DMS53 (cell line): ENCODE measurements at places on chromosomes 13 and 19.
A peak's percentile ranks its signal among the peaks of the same experiment; 100 is the strongest.

DNA sequence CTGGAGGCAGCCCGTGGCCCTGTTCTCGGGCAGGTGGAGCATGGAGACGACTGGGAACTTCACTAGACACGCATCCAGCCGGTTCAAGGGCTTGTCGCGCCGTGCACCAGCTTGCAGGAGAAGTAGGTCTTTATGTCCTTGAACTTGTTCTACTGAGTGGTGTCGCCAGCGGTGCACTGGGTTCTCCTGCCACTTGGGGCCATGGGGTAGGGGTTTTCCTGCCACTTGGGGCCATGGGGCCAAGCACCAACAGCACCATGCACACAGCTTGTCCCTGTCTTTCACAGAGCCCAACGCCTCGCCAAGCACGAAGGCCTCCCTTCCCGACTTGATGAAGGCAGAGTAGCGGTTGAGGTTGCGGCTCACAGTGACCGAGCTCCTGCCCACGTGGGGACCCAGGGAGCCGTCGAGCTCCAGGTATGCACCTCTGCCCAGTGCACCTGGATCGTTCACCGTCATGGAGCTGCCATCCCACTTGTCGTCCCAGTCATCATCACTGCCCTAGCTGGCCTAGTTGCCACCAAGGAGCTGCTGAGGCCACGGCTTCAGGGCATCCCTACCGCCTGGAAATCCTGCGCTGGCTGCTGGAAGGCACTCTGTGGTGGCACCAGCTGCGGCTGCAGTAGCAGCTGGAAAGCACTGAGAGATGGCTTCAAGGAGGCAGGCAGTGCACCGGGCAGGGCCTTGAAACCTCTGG lies 40.5 kb upstream of the TPM4 start:
- DNase-seq: no peak

- DNase-seq: no peak
Measured at GRCh38 chr13:91468301-91468700, 69.9 kb downstream of the GPC5 start.

- DNase-seq: no peak
Measured at GRCh38 chr19:3003046-3003445, 25.7 kb downstream of the TLE6 start.

DNA sequence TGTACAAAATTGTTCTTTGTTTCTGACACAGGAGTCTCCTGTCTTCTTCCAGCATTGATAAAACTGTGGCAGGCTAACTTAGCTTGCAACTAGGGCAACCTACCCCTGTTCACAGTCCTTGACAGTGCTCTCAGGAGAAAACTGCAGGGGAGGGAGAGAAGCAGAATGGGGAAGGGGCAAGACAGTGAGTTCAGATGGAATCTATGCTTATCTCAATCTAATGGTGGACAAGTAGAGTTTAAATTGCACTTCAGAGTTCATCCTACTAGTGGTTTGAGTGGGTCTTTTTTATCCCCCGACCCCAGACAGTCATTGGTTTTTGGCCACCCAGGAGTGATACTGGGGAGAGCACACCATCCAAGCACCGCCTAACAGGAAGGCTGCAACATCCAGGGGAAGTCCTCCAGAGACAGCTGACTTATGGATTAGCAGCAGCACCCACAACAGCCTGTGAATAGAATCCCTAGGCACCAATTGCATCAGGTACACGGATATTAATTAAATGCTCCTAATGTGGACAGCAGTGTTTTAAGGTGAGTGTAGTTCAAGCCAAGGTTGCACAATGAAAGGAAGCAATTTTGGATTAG lies 236.6 kb downstream of the NHLRC3 start:
- DNase-seq: peak; percentile 21

DNA sequence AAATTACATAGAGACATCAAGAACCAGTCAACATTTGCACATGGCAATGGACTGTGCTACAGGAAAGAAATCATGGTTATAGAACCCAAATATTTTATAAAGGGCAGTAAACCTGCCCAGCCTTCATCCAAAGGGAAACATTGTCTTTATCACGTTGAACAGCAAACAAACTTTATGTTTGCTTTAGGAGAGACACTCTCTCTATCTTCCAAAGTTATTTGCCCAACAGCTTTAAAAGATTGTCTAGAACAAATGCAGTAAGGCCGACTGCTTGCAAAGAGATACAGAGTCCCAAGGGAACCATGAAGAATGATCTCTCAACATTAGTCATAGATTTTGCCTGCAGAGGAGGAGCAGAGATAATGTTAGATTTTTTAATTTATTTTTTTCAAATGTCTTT lies 1323.5 kb upstream of the SLC10A2 start:
- no peak for DNase-seq

DNA sequence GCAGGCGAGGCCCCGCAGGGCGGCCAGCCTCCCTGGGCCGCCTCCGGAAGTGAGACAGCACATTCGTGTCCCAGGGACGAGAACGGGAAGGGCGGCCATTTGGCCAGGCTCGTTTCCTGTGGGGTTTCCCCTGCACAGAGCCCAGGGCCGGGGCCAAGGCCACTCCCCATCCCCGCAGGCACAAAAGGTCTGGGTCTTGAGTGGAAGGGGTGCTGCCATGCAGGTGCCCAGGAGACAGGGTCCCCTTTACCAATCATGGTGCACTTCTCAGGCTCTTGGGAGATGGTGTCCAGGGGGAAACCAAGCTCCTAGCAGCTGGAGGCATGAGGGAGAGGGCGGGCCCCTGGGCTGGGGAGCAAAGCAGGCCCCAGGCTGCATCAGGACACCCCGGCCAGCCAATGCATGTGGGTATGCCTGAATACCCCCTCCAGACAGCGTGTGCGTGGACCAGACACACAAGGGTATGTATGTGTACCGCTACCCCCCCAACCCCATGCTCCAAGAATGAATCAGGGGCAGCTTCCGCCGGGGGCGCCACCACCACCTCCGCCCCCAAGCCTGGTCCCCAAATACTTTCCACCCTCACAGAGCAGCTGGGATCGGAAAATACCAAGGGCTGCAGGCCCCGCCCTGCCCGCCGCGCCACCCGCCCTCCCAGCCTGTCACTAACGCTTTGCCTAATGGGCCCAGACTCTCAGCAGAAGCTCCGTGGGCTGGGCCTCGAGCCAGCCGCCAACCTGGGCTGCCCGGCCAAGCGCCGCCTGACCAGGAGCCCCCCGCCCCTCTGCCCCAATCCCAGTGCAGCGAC lies 37.6 kb upstream of the NANOS3 start:
- DNase-seq: no peak

GRCh38 chr13:93217721-93218261 lies 8.8 kb upstream of the GPC6 start:
- DNase-seq: no peak

GRCh38 chr19:45484273-45484945 lies 12.4 kb downstream of the RTN2 start:
- no peak for DNase-seq

GRCh38 chr13:107210723-107211030 lies 642.7 kb upstream of the ARGLU1 start:
- DNase-seq: peak; percentile 91

- DNase-seq: no peak
Measured at GRCh38 chr13:19658831-19659230, 25.4 kb downstream of the MPHOSPH8 start.

- DNase-seq: no peak
Measured at GRCh38 chr19:31498781-31499180, 149.5 kb upstream of the TSHZ3 start.

GRCh38 chr13:24032674-24033073 lies 127.8 kb upstream of the SPATA13 start:
- DNase-seq: no peak

GRCh38 chr13:32845952-32846950 lies 170.0 kb upstream of the KL start:
- DNase-seq: no peak

GRCh38 chr13:77991003-77991402 lies 72.4 kb upstream of the EDNRB start:
- no peak for DNase-seq

DNA sequence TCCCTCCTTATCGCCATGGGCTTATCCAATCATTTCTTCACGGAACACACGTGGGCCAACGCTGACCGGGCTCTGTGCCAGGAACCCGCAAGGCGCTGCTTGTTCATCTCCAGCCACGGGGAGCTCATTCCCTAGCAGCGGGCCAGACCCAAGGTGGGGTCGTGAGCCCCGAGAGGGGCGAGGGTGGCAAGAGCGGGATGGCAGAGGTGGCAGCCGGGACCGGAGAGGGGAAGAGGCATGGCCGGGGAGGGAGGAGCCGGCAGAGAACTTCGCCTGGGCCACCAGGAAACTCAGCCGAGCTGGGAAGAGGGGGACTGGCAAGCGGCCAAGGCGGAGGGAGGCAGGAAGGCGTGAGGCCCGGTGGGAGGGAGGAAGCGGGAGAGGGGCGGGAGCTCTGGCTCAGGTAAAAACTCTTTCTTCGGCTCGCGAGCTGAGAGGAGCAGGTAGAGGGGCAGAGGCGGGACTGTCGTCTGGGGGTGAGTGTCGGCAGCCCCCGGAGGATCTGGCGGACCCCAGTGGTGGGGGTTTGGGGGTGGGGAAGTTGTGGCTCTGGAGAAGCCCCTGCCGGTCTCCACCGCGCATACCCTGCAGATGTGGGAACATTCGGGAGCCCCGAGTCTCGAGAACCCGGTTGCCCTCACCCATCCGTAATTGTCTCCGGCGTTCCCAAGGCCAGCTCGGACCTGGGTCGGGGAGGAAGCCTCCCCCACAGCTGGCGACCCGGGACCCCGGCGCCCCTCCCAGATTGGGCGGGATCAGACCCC lies at the start of gene B3GNT3:
Gene B3GNT3, plus strand, starts transcription at position 408 of the 764 bp plus-strand sequence. CDS start 12,670 bp downstream, outside the sequence.
- peak; percentile 92 for DNase-seq

- DNase-seq: no peak
Measured at GRCh38 chr13:113442354-113442984, 10.8 kb downstream of the ADPRHL1 start.

DNA sequence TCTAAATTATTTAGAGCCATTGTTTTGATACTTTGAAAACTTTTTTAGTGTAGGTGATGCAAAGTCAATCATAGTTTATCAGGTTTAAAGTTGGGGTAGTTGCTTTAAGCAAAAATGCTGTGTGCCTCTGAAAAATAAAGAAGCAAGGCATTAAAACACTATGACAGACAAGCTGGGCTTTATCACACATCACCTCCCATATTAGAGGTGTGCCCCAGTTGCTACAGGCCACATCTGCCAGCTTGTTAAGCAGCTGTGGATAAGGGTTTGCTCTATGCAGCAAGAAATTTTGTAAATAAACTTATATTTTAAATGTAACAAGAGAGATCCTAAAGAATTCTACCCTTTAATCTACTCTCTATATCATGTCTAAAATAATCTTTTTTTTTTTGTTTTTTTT lies 255.8 kb downstream of the B3GLCT start:
- DNase-seq: no peak

DNA sequence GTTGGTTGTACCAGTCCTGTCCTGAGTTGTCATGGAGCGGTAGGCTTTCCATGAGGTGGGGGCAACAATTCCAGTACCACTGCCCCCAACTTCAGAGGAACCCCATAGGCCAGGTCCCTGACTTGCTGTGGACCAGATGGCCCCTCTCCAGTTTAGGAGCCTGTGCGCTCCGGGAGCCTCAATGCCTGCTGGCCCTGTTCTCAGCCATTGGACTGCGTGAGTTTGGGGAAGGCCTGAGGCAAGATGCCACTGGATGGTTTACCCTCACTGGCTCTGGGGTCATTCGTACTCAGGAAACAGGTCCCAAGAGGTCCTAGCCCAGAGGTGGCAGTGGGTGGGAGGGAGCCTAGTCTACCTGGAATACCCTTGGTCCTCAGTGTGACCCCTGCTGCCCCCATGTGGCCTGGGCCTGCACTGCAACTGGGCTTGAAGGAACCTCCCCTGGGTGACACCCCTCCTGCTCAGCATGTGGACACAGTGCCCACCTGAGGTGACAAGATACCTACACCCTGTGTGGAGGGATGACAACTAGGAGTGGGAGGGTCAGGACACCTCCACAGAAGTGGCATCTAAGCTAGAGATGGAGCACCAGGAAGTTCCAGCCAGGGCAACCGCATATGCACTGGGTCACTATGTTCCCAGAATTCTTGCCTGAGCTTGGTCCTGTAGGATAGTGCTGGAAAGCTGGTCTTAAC lies 6.0 kb upstream of the PRR19 start:
- DNase-seq: peak; percentile 83

GRCh38 chr19:17209126-17210036 lies 5.8 kb upstream of the USE1 start:
- DNase-seq: peak; percentile 22

DNA sequence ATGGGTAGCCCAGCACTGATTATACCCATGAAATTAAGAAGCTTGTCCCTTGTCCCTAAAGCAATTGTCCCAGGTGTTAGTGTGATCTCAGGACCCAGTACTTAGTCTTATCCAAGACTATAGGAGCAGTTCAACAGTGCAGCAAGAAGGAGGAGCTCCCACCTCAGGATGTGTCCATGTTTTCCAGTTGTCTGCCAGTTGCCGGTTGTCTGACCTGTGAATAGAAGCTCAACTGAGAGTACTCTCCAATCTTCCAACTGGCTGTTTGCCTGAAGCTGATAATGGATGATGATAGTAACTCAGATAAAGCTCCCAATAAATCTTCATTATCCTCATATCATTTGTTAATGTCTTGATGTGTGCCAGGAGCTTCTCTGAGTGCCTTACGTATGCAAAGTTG lies 107.2 kb upstream of the HTR2A start:
- DNase-seq: no peak
